ENCODE measurements at places on chromosomes 1 and 21. TPM values are rescaled to one million over a fixed set of nuclear protein-coding genes. Genes with fewer than 3 reads are reported as not detected.

The ECM1 gene
- 73.1 TPM for total RNA-seq

The LCA5L gene
- 0.42 TPM for total RNA-seq

The PHGDH gene
- total RNA-seq: 104 TPM

The KCNQ4 gene
- not detected for total RNA-seq

The LRRC8B gene
- total RNA-seq: 1.3 TPM

The C1QTNF12 gene
- 1.0 TPM for total RNA-seq

The OLIG1 gene
- total RNA-seq: not detected

The PYHIN1 gene
- total RNA-seq: 0.11 TPM

The KIF26B gene
- 1.9 TPM for total RNA-seq

The FAM131C gene
- total RNA-seq: 0.53 TPM

The HSF2BP gene
- 4.1 TPM for total RNA-seq

The C4BPB gene
- not detected for total RNA-seq

The FGR gene
- total RNA-seq: not detected

The CFH gene
- total RNA-seq: 1.1 TPM

The CFHR3 gene
- total RNA-seq: not detected

The SELENBP1 gene
- 1.6 TPM for total RNA-seq

The MYBPH gene
- not detected for total RNA-seq

The KIAA1614 gene
- total RNA-seq: 1.7 TPM

The SLAMF7 gene
- total RNA-seq: 4.7 TPM

The NBPF4 gene
- total RNA-seq: not detected

The FAM110D gene
- not detected for total RNA-seq

The OR2T27 gene
- total RNA-seq: not detected

The AADACL3 gene
- total RNA-seq: not detected

The KISS1 gene
- not detected for total RNA-seq

The SPRR2E gene
- total RNA-seq: 3.5 TPM

The ATP1A2 gene
- total RNA-seq: not detected

The LAMC2 gene
- total RNA-seq: 7,314 TPM

The MCOLN3 gene
- 3.8 TPM for total RNA-seq

The RLF gene
- 14.0 TPM for total RNA-seq

The CSMD2 gene
- 1.9 TPM for total RNA-seq

The ADAMTS5 gene
- total RNA-seq: not detected

The CD5L gene
- not detected for total RNA-seq

The C1orf159 gene
- total RNA-seq: 15.4 TPM

The ATP6V0B gene
- total RNA-seq: 176 TPM

The SLC39A1 gene
- 101 TPM for total RNA-seq

The ZNF683 gene
- total RNA-seq: not detected

The DNAJC28 gene
- total RNA-seq: 1.2 TPM

The SLC22A15 gene
- total RNA-seq: 7.1 TPM

The GJA5 gene
- 1.8 TPM for total RNA-seq

The ELAVL4 gene
- not detected for total RNA-seq

The CACNA1S gene
- total RNA-seq: not detected

The PLA2G2F gene
- 0.04 TPM for total RNA-seq

The HPDL gene
- total RNA-seq: 2.2 TPM

The TPTE gene
- not detected for total RNA-seq

The AK5 gene
- total RNA-seq: 3.8 TPM

The C1QC gene
- total RNA-seq: not detected

The OLIG2 gene
- total RNA-seq: not detected

The KRTAP19-6 gene
- total RNA-seq: not detected

The FCGR3B gene
- total RNA-seq: not detected

The NFIA gene
- 16.8 TPM for total RNA-seq

The SPRR1B gene
- 36.3 TPM for total RNA-seq

The NID1 gene
- 8.5 TPM for total RNA-seq
